ENCODE measurements at places on chromosomes 5 and 9.

GRCh38 chr9:97412626-97413385 lies 910 bp downstream of the TDRD7 start:
- DNase-seq: no peak

DNA sequence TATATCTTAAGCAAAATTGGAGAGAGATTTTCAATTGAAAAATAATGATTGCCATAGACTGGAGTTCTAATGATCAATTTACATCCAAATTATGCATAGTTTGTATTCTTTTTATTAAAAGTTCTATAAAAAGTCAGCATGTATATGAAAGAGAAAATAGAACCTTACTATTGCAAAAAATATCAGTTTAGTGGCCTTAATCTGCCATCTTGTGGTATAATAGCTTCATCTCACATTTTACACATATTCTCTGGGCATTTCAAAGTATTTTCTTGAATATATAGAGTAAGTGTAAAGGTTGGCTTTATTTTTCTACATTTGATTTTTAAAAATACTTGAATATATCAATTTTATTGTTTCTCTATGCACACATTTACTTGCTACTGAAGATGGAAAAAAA lies 1858.6 kb upstream of the CDH9 start:
- DNase-seq: no peak

- no peak for DNase-seq
Observed at GRCh38 chr5:165620394-165620793, 2115.0 kb downstream of the MAT2B start.

DNA sequence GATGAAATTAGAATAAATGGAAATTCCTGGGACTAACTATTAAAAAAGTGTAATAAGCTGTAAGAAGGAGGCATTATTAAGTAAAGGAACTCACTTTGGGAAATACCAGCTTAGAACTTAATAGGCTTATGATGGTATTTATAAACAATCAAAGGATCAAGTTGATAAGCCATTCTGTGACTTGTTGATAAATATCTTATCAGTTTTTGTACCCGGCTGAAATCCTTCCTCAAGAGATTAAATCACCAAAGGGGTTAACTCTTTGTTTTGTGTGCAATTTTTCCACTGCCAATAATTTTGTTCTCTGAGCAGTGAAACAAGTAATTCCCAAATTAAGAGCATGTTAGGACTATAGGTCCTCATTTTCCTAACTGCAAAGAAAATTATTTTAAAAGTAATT lies 70.7 kb upstream of the BDP1 start:
- no peak for DNase-seq

Data from NCI-H510A (cell line).